ENCODE measurements at places on chromosomes 16 and 17.

DNA sequence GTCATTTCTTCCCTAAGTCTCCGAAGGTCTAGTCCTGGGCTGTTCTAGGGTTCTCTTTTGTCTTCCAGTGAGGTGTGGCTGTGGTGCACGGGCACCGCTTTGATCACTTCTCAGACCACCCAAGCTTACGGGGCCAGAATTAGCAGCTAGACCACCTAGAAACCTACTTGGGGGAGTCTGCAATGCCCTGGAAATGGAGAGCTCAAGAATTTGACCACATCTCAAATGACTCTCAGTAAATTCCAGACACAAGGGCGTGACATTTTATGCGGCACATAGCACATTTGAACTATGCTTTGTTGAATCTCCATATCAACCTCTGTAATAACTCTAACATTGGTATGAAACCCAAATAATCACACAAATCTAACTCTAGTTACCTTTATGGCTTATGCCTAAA is 24.9 kb downstream of the TRIM16 start:
- DNase-seq, result no peak

GRCh38 chr16:53515259-53515658 is 12.2 kb upstream of the AKTIP start:
- no peak for DNase-seq

- DNase-seq, result no peak
These were observed 12.7 kb downstream of the ENDOV start for GRCh38 chr17:80427366-80428282.

- peak; percentile 40 for DNase-seq
These were observed 4.0 kb upstream of the IL17C start for GRCh38 chr16:88634141-88634993.

DNA sequence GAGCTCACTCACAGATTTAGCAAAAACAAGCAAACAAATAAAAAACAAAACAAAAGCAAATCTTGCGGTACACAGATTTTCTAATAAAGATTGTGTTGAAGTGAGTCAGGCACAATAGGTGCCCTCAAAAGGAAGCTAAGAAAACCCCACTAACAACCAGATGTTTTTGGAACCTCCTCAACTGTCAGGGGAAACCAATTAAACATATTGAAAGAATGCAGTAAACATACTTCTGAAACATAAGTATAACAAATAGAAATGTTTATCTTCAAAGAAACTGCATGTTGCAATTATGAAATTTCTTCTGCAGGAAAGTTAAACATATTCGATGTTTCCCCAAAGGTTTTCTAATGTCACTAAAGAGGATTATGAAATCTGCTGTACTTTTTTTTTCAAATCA is 110.5 kb upstream of the CORO6 start:
- no peak for DNase-seq

- DNase-seq, result no peak
These were observed 62.9 kb upstream of the ATF7IP2 start for GRCh38 chr16:10322723-10323527.

GRCh38 chr17:14033166-14033565 is 36.1 kb upstream of the COX10 start:
- DNase-seq, result no peak

GRCh38 chr17:40349895-40350688 is 14.4 kb downstream of the GJD3 start:
- DNase-seq, result no peak

- no peak for DNase-seq
These were observed 34.3 kb upstream of the RBFOX3 start for GRCh38 chr17:79645022-79645776.

- DNase-seq, result peak; percentile 12
These were observed 955 bp downstream of the ACLY start for GRCh38 chr17:41917679-41918313.

DNA sequence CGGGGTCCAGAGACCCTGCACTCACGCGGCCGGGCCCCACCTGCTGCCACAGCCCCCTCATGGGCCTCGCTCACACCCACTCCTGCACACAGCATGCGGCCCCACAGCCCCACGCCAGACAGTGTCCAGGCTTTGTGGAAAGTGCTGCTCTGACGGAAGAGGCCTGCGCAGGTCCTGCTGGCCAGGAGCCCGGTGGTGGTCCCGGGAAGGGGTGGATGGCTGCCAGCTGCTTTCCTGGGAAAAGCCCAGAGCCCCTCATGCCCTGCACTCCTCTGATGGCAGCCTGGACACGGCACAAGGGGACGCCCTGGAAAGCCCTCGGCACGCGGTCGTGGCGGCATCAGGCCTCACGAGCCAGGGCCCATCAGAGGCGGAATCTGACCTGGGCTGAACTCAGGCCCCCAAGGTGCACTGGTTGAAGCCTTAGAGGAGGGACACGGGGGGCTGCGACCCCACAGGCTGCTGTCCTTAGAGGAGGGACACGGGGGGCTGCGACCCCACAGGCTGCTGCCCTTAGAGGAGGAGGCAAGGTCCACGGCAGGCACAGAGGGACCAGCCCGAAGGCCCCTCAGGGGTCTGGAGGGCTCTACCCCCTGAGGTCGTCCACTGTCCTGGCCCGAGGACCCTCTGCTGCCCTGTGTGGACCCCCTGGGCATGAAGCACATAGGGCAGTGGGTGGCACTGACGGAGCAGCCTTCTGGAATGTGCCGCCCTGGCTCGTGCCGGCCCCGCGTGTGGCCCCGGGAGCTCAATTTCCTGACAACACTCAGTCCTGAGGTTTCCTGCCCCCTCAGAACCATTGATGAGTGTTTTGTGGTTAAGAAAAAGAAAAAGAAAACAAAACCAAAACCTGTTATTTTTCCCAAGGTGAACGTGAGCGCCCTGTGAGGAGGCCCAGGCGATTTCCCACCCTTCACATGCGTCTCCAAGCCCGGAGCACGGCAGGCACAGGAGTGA is 22.1 kb downstream of the SOX8 start:
- DNase-seq, result no peak

DNA sequence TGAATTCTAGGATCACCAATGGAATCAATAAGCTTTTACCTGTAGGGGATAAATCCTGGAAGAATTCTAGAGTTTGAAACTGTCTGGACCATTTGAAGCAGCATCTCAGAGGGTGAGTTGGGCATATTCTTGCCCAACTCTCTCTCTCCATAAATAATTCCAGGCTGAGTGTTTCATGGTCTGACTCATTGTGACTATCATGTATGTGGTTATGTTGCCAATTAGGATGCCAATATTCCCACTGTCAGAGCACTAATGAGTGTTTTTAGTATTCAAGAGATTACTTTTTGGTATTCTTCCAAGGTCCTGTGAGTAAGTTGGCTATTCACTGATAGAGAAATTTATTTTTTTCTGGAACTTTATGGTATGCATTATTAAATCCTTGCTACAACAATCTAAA is 456.9 kb downstream of the TOX3 start:
- no peak for DNase-seq

GRCh38 chr17:28405632-28406472 is at the start of gene SLC46A1:
TSS of gene SLC46A1 (minus strand) at chr17:28406212. CDS start at chr17:28406114, 98 bp downstream.
- DNase-seq, result peak; percentile 24

GRCh38 chr17:73474370-73474988 is 162.7 kb upstream of the CDC42EP4 start:
- no peak for DNase-seq

DNA sequence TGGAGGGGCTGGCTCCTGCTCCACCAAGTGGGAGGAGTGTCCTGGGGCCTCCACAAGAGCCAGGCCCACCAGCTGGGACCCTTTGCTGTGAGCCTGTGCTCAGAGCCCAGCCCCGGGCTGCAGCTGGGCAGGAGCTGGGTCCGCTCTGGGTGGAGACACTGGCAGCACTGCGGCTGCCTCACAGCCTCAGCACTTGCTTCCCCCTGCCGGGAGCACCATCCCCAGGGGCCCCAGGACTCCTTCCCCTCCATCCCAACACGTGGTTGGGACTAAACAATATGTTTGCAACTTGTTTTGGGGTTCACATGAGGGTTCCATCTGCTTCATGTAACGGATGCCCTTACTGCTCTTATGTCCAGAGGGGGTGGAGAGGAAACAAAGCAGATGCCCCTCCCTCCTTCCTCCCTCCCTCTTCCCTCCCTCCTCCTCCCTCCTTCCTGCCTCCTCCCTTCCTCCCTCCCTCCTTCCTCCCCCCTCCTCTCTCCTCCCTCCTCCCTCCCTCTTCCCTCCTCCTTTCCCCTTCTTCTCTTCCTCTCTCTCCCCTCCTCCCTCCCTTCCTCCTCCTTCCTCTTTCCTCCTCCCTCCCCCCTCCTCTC is 16.3 kb upstream of the CBFA2T3 start:
- no peak for DNase-seq

DNA sequence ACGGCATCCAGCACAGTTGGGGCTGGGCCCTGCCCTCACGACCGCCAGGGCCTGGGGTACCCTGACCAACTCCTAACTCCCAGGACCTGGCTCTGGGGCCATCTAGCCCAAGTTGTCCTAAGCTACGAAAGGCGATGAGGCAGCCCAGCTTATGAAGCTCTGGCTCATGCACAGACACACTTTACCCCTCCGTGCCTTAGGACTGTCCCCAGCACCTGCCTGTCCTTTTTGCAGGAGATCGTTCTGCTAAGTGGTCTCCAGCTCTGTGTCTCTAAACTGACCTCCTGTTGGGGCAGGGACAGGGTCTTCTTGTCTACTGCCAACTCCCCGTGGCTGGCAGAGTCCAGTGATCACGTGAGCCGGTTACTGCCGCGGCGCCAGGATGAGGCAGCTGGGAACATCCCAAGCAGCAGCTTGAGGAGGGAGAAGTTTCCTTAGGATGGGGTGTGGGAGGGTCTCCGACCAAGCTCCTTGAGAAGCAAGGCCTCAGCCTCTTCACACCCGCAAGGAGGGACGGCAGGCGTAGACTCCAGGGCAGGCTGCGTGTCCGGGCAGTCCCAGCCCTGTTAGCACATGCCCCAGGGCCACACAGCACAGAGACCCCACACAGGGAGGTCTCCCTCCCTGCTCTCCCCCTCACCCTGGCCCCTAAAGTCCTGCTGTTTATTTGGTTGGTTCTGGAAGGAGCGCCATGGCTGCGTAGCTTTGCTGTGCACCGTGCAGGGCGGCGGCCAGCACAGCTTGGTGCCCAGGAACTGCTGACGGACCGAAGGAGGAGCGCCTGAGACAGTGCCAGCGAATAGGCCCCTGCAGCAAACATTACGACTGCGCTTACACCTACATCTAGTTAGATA is 16.4 kb upstream of the METRNL start:
- DNase-seq, result no peak

GRCh38 chr17:65365169-65365568 is 196.3 kb downstream of the AXIN2 start:
- DNase-seq, result no peak

DNA sequence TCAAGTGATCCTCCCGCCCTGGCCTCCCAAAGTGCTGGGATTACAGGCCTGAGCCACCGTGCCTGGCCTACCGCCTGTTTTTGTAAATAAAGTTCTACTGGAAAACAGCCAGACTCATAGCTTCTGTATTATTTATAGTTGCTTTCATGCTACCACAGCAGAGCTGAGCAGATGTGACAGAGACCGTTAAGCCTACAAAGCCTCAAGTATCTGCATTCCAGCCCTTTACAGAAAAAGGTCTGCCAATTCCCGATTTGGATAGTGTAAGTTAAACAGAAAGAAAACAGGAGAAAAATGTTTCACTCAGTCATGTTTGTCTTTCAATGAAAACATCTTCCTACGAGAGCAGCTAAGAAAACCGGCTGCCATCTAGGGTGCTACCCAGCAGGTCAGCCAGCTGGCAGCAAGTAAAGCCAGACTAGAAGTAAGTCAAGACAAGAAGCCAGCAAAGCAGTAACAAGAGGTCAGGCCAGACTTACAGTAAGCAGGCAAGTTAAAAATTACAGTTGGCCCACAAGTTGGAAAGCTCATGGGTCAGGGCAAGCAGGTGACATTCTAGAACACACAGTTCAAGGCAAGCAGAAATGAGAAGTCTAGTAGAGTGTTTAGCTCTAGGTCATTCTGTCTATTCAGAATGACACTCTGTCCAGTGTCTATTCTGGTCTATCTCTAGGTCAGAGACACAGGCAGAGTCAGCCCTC is 17.7 kb downstream of the NCBP3 start:
- DNase-seq, result no peak

DNA sequence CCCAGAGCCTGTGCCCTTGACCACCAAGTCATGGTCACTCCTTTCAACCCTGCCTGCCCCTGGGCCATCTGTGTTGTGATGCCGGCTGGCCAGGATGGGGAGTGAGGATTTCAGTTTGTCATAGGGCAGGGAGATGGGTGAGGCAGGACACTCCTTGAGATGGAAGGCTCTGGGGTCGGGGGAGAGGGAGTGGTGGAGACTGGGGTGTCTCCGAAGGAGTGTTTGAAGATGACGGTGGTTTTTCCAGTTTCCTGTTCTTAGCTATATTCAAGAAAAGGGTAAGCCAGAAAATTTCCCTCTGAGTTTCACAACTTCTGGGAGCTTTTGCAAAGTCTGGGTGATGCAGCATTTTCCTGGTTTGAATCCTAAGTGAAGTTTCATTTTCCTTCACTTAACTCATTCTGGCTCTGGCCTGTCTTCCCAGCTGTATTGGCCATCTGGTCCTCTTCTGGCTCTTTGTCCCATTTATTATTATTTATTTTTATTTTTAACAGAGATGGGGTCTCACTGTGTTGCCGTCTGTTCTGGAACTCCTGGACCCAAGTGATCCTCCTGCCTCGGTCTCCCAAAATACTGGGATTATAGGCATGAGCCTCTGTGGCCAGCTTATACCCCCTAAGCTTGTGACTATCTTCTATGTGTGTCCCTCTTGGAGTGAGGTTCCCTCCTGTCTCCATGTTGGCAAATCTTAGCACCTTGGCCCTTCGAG is 27.7 kb downstream of the ABCC1 start:
- no peak for DNase-seq

- no peak for DNase-seq
These were observed 86.8 kb downstream of the WWP2 start for GRCh38 chr16:69848637-69849545.

DNA sequence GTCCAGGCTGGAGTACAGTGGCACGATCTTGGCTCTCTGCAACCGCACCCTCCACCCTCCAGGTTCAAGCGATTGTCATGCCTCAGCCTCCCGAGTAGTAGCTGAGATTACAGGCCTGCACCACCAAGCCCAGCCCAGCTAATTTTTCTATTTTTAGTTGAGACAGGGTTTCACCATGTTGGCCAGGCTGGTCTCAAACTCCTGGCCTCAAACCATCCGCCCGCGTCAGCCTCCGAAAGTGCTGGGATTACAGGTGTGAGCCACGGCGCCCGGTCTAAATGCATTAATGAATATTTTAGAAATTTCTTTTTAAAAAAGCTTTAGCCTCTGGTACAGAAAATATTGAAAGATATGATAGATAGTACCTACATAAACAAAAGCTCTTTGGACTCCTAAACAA is 95.0 kb downstream of the DNAH9 start:
- no peak for DNase-seq

GRCh38 chr17:55717898-55718735 is 4.5 kb downstream of the TMEM100 start:
- peak; percentile 47 for DNase-seq

GRCh38 chr17:79943347-79944241 is 92.1 kb downstream of the TBC1D16 start:
- no peak for DNase-seq

DNA sequence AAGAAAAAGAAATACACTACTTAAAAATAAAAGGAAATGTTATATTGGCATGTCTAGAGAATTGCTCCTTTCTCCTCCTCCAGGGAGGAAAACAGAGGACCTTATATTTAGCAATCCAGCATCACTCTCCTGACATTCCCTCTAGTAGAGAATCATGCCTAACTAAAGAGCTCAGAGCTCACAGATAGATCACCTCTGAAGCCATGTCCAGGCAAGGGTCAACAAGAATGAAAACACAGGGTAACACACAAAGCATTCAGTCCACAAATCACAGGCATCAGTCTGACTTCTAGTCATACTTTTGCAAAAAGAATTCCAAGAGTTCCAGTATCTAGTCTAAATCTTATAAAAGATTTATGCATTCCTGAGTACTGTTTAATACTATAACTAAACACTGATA is 4.4 kb upstream of the HASPIN start:
- DNase-seq, result no peak
